ENCODE measurements at places on chromosomes 1 and 21. TPM values are rescaled to one million over a fixed set of nuclear protein-coding genes. Genes with fewer than 3 reads are reported as not detected.

AGMAT gene
- total RNA-seq: 20.6 TPM

MANEAL gene
- 5.8 TPM for total RNA-seq

NDUFS5 gene
- 214 TPM for total RNA-seq

CAMK1G gene
- 2.7 TPM for total RNA-seq

CSF3R gene
- 30.0 TPM for total RNA-seq
